Nucleus accumbens (tissue), 56 donors: ENCODE measurements at places on chromosomes 4 and X.

DNA sequence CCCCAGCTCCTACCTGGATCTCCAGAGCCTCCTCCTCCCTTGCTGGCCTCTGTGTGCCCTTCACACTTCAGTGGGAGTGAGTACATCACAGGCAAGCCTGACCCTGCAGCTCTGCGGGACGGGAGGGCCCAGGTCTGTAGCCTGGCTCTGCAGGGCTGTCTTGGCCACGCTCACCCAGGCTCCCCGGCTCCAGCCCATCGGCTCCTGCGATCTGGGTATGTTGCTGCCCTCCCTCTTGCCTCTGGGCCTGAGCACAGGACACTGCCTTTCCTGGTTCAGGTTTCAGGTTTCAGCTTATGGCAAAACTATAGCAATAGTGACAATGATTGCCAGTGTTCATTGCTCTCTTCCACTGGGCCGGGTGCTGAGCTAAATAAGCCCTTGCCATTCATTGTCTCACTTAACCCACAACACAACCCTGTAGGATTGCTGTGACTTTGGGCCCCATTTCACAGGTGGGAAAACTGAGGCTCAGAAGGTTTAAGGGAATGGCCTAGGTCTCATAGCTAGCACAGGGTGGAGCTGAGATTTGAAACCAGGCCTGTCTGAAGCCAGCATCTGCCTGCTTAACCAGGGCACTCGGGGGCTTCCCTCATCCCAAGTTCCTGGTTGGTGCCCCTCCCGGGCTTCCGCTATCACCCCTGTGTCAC is 44.6 kb upstream of the SORCS2 start:
- no peak for DNase-seq

DNA sequence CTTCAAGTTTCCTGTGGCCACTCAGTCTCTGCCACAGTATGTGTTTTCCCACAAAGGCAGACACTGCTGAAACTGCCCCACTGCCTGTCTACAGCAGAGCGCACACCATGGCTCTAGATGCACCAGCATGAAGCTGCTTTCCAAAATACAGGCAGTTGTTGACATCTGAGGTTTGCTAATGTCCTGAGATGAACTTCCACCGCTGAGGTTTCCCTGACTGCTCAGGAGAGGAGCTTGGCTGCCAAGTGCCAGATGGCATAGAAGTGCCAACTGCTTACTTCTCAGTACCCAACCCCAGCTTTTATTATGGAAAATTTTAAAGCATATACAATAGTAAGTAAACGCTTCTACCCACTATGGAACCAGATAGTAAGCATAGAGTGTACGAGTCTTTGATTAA is 61.0 kb upstream of the EXOC1L start:
- no peak for DNase-seq

DNA sequence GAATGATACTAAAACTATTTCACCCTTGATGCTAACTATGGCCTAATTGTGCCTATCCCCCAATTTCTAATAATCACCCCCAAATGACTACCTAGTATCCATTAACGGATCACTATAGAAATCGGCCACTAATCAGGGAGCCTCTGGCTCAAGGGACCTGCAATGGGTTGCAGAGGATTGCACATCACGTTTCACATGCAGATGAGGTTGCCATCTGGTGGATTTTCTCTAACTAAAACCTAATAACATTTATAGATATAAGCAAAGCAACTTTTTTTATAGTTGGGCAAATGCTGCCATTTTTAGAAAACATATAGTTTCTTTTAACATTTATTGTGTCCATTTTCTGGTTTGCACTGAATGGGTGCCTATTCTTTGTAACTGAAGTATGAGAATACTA is 28.3 kb upstream of the ALG13 start:
- DNase-seq = no peak

DNA sequence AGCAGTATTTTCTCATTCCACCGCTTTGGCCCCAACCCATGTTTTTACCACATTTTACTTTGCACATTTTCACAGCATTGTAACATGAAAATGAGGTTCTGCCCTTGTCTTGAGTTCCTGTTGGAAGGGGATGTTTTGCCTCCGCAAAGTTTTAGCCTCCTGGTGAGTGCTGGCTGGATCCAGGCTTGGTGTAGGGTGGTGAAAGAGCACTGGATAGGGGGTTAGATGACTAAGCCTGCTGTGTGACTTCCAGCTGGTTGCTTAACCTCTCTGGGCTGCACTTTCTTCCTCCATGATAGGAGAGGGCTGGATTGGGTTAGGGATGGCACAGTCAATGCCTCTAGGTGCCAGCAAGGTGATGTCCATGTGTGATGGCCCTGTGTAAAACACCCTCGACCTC is 28.9 kb downstream of the CYTL1 start:
- no peak for DNase-seq

- no peak for DNase-seq
These were observed 616.1 kb upstream of the CPEB2 start for GRCh38 chr4:14386196-14386595.

DNA sequence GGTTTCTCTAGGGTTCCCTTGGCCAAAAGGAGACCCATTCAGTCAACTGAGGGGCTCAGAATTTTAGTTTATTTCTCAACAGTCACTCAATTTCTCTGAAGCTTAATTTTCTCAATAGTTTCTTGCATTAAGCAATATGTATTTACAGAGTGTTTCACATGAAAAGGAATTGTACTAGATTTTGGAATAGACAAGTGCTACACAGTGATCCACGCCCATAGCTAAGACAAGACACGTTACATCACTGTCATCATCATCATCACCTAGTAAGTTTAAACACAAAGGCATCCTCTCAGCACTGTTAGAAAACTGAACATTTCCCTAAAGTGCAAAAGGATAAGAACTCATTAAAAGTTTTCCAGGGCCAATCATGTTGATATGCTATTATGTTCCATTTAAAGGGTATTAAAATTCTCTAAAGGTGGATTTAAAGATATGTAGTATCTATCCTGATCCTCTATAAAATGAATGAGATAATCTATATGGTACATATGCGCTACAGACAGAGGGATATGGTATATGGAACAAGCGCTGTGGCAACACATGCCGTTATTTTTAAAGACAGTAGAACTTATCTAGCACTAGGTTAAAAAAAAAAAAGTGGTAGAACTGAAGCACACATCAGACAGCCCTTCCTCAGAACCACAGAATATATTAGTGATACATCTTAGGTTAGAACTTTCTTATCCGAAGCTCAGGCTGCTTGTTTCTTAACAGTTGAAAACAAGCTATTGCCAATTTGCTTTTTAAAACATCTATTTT is 12.1 kb downstream of the PPA2 start:
- DNase-seq = no peak
